Stimulated activated naive CD8-positive, alpha-beta T cell treated with anti-CD3 and anti-CD28 coated beads, Interleukin-15, Interleukin-2, amounts not matched to agents 100 U/mL and 50 U/mL, for 24 hours (primary cell): ENCODE measurements at places on chromosomes 1 and 21.

DNA sequence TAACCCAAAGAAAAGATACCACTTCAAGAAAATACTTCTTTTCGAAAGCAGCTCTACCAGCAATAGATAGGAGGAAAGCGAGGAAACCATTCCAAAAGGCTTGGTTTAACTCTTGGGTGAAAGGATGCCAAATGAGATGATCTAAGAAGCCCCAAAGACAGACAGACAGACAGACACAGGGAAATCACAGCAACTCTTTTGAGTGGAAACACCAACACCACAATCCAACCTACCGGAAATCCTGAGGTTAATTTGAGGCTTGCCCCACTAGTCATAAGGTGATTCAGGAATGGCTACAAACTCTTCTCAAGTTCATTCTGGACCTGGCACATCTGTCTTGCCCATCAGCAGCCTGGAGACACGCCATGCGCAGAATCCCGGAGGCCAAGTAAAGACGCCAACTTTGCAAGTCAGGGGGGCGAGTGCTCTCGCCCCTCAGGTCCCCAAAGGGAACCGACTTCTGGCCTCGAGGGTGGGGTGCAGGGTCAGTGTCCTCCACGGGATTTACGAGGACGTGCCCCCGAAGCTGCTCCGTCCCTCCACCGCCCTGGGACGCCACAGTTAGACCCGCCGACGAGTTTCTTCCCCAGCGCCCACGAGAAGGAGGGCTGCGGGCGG lies 778 bp downstream of the EVI5 start:
- peak; percentile 50 for DNase-seq

GRCh38 chr1:212237651-212238050 lies 47.6 kb upstream of the PPP2R5A start:
- DNase-seq = no peak

- no peak for DNase-seq
Measured at GRCh38 chr21:44263221-44263760, 1.6 kb upstream of the DNMT3L start.

GRCh38 chr1:107480548-107481415 lies 339.9 kb downstream of the NTNG1 start:
- DNase-seq = peak; percentile 9

- DNase-seq = no peak
Measured at GRCh38 chr1:162725301-162725837, 65.1 kb upstream of the HSD17B7 start.

DNA sequence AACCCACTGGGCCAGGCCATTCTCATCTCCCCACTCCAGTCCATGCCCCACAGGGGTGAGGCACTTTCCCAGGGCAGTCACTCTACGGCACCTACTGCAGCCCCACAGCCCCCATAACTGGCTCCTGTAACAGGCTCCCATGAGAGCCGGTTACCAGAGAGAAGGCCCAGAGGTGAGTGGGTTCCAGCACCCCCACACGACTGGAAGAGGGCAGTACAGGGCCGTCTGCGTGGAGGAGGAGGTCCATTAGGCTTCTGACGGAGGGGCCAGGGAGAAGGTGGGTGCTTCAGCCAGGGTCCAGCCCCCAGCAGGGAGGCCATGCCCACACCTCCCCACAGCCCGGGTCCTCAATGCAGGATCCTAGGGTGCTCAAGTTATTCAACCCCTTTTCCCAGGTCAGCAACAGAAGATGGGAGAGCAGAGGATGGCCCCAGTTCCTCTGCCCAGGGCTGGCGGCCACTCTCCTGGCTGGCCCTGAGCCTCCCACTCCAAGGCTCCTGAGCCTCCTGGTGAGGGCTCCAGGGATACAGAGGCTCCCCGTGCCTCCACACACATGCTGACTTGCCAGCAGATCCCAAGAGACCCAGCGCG lies 1.6 kb downstream of the ACAP3 start:
- peak; percentile 39 for DNase-seq

DNA sequence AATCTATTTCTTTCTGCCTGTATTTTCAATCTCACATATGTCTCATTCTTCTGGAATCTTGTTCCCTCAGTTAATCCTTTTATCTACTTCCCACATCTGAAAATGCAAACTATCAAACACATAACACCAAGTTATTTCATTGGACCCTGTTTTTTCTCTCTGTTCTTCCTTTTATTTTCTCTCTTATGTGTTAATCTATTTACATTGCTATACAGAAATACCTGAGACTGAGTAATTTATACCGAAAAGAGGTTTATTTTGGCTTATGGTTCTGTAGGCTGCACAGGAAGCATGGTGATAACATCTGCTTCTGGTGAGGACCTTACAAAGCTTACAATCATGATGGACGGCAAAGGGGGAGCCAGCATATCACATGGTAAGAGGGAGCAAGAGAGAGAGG lies 247.6 kb downstream of the TGFB2 start:
- DNase-seq = no peak

DNA sequence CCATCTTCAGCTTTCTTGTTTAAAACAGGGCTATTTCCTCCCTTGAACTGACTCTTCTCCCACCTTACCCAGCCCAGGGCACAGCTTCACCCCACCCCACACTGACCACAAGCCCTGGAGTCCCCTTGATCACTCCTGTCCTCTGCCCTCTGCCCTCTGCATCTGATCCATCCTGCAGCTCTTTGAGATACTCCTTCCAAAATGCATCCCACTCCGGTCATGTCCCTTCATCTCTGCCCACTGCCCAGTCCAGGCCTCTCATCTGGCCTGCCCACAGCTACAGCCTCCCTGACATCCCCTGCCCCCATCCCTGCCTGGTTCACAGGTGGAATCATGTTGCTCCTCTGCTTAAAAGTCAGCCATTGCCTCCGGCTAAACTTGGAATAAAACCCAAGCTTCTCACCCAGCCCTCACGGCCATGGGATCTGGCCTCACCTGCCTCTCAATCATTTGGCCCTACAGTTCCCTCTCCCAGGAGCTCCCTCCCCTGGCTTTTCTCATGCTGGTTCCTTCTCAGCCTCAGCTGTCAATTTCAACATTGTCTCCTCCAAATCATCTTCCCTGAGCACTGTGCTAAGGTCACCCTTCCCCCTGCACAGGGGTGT lies 202.0 kb downstream of the MATN1 start:
- no peak for DNase-seq

DNA sequence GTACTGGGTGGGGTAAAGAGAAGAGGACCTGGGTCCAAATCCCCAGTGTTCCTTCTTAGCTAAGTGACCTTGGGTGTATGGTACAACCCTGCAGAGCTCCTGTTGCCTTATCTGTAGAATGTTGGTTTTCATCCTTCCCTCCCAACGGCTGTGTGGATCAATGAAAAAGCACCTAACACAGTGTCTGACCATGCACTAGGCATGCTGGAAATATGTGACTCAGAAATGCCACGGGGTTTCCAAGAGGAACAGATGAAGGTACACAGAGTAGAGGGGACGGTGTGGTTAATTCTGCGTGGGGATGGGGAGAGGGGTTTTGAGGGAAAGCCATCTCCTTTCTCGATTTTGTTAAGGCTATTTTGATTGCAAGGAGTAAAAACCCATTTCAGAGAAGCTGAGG lies 8.6 kb downstream of the NIPAL3 start:
- DNase-seq = peak; percentile 26

GRCh38 chr1:26743426-26744059 lies 44.2 kb upstream of the PIGV start:
- DNase-seq = no peak

DNA sequence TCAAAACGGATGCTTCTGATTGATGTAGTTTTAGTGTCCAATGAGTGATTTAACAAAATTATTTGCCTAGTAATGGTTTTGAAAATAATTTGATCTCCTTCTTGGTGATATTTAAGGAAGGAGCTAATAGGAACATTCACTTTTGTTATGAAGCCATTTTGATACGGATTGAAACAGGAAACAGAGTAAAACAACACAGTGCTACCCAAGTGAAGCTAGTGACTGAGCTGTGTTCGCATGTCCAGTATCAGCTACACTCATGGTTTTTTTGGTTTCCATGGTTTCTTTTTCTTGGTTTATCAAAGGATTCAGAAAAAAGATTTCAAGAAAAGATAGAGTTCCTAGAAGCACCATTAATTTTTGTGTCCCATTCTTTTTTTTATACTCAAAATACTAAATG lies 40.1 kb upstream of the PLEKHO1 start:
- DNase-seq = no peak

GRCh38 chr1:164838786-164839185 lies 279.8 kb downstream of the PBX1 start:
- no peak for DNase-seq
